ENCODE measurements at places on chromosomes 7 and 10.

DNA sequence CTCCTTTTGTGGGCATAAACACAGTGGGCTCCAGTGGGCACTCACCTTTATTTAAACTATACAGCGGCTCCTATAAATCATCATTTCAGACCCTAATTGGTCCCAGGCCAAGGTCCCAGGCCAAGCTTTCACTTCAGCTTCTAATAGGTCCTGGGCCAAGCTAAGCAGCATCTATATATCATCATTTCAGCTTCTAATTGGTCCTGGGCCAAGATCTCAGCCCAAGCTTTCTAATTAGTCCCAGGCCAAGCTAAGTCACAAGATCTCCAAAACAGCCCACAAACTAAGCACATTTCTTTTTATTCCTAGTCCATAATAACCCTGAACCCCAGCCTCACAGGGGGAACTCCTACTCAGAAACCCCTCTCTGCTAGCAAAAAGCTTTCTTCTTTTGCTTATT, 47.1 kb downstream of the ZNF680 start:
- no peak for DNase-seq

- DNase-seq, result no peak
These were observed 250.4 kb downstream of the WDR11 start for GRCh38 chr10:121101561-121101960.

GRCh38 chr10:79995979-79996634, 47.2 kb upstream of the SFTPD start:
- no peak for DNase-seq

GRCh38 chr7:148883266-148884048, 634 bp downstream of the EZH2 start:
- DNase-seq, result peak; percentile 47

DNA sequence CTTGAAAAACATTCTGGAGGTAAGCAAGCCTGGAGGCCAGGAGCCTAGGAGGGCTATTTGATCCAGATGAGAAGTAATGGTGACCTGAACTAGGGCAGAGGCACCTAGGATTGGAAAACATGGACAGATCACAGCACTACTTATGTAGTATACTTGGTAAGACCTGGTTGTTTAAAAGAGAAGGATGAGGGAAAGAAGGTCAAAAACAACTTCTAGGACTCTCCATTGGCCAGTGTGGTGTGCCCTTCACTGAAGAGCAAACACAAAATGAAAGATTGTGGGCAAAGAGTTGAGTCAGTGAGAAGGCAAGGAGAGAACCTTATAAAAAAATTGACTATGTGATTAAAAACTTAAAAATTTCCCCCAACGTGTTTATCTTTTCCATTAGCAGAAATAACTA, 14.3 kb downstream of the ANKRD1 start:
- no peak for DNase-seq

GRCh38 chr7:31027161-31027965, 24.7 kb upstream of the ADCYAP1R1 start:
- DNase-seq, result no peak

Data from stimulated activated CD4-positive, alpha-beta T cell treated with anti-CD3 and anti-CD28 coated beads, Interleukin-4, amount 100 ng/mL, for 24 hours (primary cell).